ENCODE measurements at places on chromosomes 7 and 10.

- DNase-seq, result no peak
Observed at GRCh38 chr7:74233655-74234285, 20.4 kb downstream of the RFC2 start.

GRCh38 chr10:100468978-100469377, 6.2 kb downstream of the WNT8B start:
- no peak for DNase-seq

- no peak for DNase-seq
Observed at GRCh38 chr7:136894789-136895188, 26.3 kb downstream of the CHRM2 start.

DNA sequence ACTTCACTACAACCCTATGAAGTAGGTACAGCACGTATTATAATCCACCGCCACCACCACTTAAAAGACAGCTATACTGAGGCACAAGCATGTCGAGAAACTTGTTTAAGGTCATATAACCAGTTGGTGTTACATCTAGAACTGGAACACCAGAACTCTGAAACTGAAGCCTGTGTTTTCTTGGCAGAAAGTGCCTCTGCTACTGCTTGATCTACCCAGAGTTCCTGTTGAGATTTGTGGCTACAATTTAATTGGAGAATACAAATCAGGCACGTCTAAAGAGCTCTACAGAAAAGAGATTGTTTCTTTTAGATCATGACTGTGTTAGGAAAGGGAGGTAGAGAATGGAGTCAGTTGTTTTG, 4.3 kb upstream of the ADD3 start:
- no peak for DNase-seq

DNA sequence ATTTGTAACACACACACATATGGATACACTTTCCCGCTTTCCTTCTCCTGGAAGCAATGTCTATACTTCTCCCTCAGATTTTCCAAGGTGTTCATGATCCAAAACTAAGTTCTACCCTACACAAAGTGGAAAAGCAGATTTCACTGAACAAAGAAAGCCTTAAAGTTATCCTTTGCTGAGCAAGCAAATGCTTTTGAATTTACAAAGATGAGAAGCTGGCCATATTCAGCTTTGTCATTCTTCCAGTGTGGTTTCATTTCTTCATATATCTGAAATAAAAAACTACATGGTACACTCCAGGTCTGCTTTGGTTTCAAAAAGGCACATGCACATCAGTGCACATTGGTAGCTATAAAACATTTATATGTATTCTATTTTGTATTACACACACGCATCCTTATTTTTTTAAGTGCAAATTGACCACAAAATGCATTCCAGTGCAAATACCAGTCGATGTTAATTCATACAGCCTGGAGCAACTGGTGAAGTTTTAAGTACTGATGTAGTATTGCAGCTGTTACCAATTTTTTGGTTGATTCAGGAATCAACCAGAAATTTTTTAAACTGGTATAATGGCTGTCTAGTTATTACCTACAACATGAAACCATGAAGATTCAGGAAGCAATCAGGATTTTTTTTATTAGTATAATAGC, 65.5 kb upstream of the SRPK2 start:
- DNase-seq, result no peak

Measured in GM10248 (cell line).